NCI-H1105 treated with DMSO at 0.1 percent for 48 hours (cell line): ENCODE measurements at places on chromosomes 13 and 19.

- DNase-seq: no peak
These were observed 160.4 kb upstream of the PCDH9 start for GRCh38 chr13:67390462-67391086.

DNA sequence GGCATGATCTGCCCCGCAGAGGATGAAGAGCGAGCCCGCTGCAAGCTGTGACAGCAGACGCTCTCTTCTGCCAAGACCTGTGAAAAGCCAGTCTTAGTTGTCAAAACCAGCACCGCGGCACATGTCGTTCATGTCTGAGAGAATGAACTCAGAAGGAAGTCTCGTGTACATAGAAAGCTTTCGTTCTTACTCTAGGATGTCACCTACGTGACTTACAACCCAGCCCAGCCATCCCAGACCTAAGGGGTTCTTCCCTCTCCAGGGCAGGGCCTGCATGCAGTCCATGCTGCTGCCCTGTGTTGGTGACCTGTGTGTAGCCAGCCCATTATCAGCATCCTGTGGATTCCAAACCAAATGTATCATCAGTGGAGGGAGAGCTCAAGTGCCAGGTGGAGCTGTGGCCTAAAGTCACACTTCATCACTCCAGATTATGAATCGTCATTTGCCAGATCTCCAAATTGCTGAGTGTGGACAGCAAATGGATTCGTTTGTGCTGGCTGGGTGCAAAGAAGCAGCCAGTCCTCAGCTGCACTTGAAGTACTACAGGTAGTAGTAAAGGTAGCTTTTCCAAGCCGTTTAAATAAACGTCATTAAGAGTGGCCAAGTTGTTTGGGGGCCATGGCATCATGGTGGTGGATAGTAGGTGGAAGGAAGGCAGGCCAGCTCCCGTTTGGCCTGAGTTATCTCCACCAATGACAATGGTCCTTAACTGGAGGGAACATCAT is 73.9 kb upstream of the GPR183 start:
- DNase-seq: no peak

DNA sequence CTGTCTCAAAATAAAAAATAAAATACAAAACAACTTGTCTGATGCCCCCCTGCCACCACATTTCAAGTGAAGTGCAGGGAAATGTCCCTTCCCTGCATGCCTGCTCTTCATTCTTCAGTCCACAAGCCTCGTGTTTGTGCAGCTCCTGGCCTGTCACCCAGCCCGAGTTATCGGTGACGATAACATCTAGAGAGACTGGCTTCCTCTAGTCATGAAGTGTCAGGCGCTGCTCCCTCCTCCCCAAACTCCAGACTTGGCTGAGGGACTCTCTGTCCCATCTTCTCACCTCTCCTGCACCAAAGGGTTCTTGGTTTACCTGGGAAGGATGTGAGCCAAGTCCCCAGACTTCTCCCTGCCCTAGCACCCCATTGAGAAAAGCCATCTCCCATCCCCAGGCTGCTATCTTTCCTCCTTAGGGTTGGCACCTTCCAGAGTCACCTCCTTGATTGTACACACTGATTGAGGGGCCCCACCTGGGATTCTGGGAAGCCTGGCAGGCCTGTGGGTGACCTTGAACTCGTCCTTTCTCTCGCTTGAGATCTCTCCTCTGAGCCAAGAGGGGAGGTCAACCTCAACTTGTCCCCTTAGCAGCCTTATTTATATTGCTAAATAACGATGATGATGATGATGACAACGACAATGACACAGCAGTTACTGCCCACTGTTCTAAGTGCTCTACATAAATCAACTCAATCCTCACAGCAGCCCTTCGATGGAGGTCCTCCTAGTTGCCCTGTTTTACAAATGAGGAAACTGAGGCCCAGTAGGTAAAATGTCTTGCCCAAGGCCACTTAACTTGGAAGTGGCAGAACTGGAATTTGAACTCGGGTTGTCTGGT is 13.1 kb upstream of the PLAUR start:
- DNase-seq: no peak

DNA sequence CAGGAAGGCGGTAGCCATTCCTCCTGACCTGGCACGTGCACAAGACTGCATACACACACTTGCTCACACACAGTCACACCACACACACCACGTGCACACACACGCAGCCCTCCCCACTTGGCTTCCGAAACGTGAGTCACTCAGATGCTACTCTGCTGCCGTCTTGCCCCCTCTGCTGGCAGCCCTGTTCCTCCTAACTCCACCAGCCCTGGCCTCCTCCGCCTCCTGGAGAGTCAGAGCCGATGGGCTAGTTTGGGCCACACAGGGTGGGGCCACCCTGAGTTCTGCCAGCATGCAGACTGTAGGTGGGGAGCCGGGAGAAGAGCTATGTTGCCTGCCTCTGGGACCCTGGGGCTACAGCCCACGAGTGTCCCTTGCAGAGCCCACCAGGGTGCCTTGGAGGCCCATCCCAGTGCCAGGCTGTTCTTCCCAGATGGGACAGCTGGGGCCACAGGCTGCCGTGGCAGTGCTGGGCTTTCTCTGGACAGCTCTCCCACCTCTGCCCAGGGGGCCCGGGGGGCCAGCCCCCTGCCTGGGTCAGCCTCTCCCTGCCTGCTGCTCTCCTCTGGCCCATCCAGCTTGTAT is 12.1 kb downstream of the PIN1 start:
- DNase-seq: no peak

DNA sequence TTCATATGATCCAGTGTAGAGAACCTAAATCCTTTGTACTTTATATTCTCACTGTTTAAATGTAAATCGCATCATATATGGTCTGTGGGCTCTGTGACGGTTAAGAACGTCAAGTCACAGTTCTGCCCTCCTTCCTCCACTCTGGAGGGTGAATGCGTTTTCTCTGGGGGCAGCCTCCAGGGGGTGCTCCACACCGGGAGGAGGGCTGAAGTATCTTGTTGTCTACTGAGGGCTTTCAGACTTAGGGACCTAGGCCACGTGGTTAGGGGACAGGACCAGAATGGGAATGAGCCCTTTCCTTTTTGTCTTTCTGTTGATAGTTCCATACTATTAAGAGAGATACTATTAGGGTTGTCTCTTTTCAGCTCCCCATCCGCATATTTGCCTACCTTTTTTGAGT is 504.9 kb downstream of the FGF9 start:
- DNase-seq: no peak
